IgD-negative memory B cell (primary cell): ENCODE measurements at places on chromosomes 13 and 19. TPM values are rescaled to one million over a fixed set of nuclear protein-coding genes. Genes with fewer than 3 reads are reported as not detected.

Gene MVB12A
- 22.2 TPM for polyA plus RNA-seq

Gene ZNF486
- 6.2 TPM for polyA plus RNA-seq

Gene THSD8
- 6.4 TPM for polyA plus RNA-seq

Gene KCNRG
- 0.80 TPM for polyA plus RNA-seq

Gene B3GNT8
- polyA plus RNA-seq, result 0.59 TPM

Gene GAPDHS
- polyA plus RNA-seq, result not detected

Gene SIGLEC5
- not detected for polyA plus RNA-seq

Gene SLAIN1
- polyA plus RNA-seq, result 7.7 TPM

Gene ZNF814
- 37.1 TPM for polyA plus RNA-seq

Gene CEACAM16
- not detected for polyA plus RNA-seq

Gene APOC4
- not detected for polyA plus RNA-seq

Gene EHD2
- not detected for polyA plus RNA-seq

Gene NLRP11
- polyA plus RNA-seq, result 0.20 TPM

Gene RPS16
- 2,255 TPM for polyA plus RNA-seq

Gene CFD
- polyA plus RNA-seq, result 6.3 TPM

Gene CTXN1
- not detected for polyA plus RNA-seq

Gene ADGRL1
- 0.11 TPM for polyA plus RNA-seq

Gene LAIR2
- 0.99 TPM for polyA plus RNA-seq

Gene ZNF230
- polyA plus RNA-seq, result 4.7 TPM

Gene ARRDC2
- polyA plus RNA-seq, result 42.4 TPM

Gene ZNF878
- not detected for polyA plus RNA-seq

Gene ZNF813
- polyA plus RNA-seq, result 7.2 TPM

Gene PDX1
- not detected for polyA plus RNA-seq

Gene MBOAT7
- 16.1 TPM for polyA plus RNA-seq

Gene UGGT2
- polyA plus RNA-seq, result 0.70 TPM

Gene EXOC3L2
- polyA plus RNA-seq, result not detected

Gene FAM83E
- polyA plus RNA-seq, result not detected

Gene NLRP4
- polyA plus RNA-seq, result not detected

Gene CEACAM6
- polyA plus RNA-seq, result not detected

Gene MCEMP1
- polyA plus RNA-seq, result 0.73 TPM

Gene FOXA3
- polyA plus RNA-seq, result not detected

Gene CCDC194
- polyA plus RNA-seq, result not detected

Gene ELSPBP1
- not detected for polyA plus RNA-seq

Gene KLF5
- not detected for polyA plus RNA-seq

Gene ERICH6B
- 0.45 TPM for polyA plus RNA-seq

Gene MEIOSIN
- not detected for polyA plus RNA-seq

Gene IGFL2
- polyA plus RNA-seq, result not detected

Gene CFAP97D2
- polyA plus RNA-seq, result not detected

Gene SKA3
- 0.43 TPM for polyA plus RNA-seq

Gene ATCAY
- not detected for polyA plus RNA-seq

Gene TMEM91
- 1.8 TPM for polyA plus RNA-seq

Gene SMAD9
- 0.04 TPM for polyA plus RNA-seq

Gene SIGLEC9
- polyA plus RNA-seq, result 0.21 TPM

Gene DNAJC15
- 36.7 TPM for polyA plus RNA-seq

Gene ARHGAP33
- not detected for polyA plus RNA-seq
